ENCODE measurements at places on chromosomes 1 and 21. TPM values are rescaled to one million over a fixed set of nuclear protein-coding genes. Genes with fewer than 3 reads are reported as not detected.

GRCh38 chr1:231557411-231557810 lies 28.9 kb downstream of the TSNAX start:
- no peaks in the 10 kb centered on the region for H3K4me1 ChIP-seq
- no peak overlapping the region for H3K4me3 ChIP-seq
- no peaks in the 10 kb centered on the region for H3K27me3 ChIP-seq
- no peak for DNase-seq

DNA sequence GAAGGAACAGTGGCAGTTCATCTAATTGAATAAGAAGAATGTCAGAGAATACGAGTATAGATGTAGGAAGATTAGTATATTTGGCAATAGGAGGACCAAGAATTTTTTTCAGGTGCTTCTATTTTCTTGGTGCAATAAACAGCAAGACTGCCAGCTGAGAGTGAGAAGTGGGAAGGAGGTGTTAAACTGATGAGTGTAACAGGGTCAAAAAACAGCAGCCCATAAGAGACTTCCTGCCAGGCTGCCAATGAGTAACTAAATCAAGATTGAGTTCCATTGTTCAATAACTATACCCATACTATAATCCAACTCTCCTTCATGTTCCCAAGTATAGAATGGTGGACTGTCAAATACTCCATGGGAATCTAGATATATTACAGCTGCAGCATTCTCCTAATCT lies 28.7 kb downstream of the LYST start:
- H3K4me1 ChIP-seq, result peaks cover 25% of the 10 kb centered on the region
- no peaks in the 10 kb centered on the region for H3K27me3 ChIP-seq
- H3K4me3 ChIP-seq, result no peak overlapping the region
- H3K36me3 ChIP-seq, result no peaks in the 10 kb centered on the region
- peak overlapping the region; percentile 21 for H3K27ac ChIP-seq
- peak; percentile 44 for DNase-seq

- no peak for DNase-seq
- H3K36me3 ChIP-seq, result no peaks in the 10 kb centered on the region
- H3K4me3 ChIP-seq, result no peak overlapping the region
- no peaks in the 10 kb centered on the region for H3K27me3 ChIP-seq
These were observed 65.0 kb downstream of the ZSWIM5 start for GRCh38 chr1:45141247-45142003.

DNA sequence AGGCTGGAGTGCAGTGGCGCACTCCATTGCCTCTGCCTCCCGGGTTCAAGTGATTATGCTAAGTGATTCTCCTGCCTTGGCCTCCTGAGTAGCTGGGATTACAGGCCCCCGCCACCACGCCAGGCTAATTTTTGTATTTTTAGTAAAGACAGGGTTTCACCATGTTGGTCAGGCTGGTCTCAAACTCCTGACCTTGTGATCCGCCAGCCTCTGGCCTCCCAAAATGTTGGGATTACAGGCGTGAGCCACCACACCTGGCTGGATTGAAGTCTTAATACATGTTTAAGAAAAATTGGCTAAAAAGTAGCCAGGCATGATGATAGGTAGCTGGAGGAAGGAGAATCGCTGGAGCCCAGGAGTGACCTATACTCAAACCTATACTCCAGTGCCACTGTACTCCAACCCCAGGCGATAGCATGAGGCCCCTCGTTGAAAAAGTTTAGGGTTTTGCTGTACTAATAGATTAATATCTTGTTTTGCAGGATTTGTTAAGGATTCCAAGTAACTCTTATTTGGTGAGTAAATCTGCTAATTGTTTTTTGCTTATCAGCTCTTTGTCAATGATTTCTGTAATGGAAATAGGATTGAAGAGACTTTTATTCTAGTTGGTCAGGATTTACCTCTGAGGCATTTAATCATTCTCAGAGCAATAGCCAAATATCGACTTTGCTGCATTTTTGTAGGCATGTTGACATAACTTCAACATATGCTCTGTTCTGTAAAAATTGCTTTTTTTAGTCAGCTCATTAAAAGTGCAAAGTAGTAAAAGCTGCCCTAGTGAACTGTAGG lies 2.0 kb downstream of the RCC1 start:
- H3K27me3 ChIP-seq, result no peaks in the 10 kb centered on the region
- DNase-seq, result no peak
- H3K27ac ChIP-seq, result peak overlapping the region; percentile 77
- H3K36me3 ChIP-seq, result peaks cover 41% of the 10 kb centered on the region
- peak overlapping the region; percentile 80 for H3K4me3 ChIP-seq
- peaks cover 57% of the 10 kb centered on the region for H3K4me1 ChIP-seq

DNA sequence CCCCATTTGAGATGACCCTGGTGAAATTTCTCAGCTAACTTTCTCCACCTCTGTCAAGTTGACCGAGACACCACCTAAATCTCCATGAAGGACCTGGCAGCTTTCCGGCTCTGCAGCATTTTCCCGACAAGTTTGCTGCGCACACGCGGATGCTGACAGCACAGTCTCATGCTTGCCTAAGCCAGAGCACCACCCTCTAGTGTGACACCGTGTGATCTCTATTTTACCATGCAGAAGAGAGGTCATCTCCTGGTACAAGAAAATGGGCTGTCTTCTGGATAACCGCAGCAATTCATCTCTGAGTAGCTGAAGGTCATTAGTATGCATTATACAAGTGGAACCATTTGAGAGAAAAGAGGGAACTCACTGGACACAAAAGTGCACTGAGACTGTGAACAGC lies 38.9 kb upstream of the H6PD start:
- H3K4me1 ChIP-seq, result peaks cover 6% of the 10 kb centered on the region
- no peak overlapping the region for H3K27ac ChIP-seq
- DNase-seq, result no peak

STUM gene
- total RNA-seq, result not detected

LY9 gene
- total RNA-seq, result 47.1 TPM

TMPRSS15 gene
- not detected for total RNA-seq

LORICRIN gene
- not detected for total RNA-seq

Data from natural killer cell (primary cell).